ENCODE measurements at places on chromosomes 3 and 15.

- DNase-seq = no peak
Observed at GRCh38 chr3:24437326-24437725, 57.3 kb downstream of the THRB start.

DNA sequence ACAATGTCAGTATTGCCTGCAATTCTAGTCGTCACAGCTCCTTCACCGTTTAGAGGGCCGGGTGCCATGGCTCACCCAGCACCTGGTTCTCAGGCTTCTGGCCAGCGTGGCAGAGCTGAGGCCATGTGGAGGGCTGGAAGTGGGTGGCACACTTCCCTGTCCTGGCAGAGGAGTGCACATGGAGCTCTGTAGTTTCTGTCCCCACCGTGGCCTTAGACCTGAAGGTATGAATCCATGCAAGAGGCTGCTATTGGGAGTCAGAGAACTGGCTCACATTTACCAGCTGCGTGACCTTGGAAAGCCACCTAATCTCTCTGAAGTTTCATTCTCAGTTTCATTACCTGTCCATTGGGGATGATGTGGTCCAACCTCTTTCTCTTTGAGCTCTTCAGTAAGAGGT, 22.2 kb downstream of the EPHB1 start:
- DNase-seq = no peak

- no peak for DNase-seq
Observed at GRCh38 chr3:46477145-46477544, 12.4 kb upstream of the LTF start.

DNA sequence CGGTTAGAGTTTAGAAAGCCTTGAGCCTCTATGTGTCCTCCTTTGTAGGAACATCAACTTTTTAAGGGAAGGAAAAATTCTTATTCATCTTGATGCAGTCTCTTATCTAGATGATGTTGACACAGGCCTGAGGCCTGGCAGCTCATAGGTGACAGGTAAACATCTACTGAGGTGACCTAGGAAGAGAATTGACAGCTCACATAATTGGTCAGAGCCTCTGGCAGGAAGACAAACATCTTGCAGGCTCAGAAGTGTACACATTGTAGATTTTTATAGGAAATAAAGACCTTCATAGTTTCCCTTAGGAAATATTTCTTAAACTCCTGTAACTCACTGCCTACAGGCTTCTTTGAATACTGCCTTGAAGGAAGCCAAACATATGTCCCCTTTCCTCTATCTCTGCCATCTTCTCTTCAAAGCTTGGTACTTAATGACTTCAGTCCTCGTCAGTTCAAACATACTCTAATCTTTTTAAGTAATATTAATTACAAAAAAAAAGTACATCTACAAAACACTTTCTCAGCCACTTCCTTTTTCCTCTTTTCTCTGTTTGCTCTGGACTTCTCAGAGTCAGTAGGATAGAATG, 341.3 kb downstream of the TBL1XR1 start:
- no peak for DNase-seq

GRCh38 chr3:101996832-101997231, 147.5 kb downstream of the NFKBIZ start:
- no peak for DNase-seq

- DNase-seq = no peak
Observed at GRCh38 chr3:41125258-41125657, 74.0 kb upstream of the CTNNB1 start.

DNA sequence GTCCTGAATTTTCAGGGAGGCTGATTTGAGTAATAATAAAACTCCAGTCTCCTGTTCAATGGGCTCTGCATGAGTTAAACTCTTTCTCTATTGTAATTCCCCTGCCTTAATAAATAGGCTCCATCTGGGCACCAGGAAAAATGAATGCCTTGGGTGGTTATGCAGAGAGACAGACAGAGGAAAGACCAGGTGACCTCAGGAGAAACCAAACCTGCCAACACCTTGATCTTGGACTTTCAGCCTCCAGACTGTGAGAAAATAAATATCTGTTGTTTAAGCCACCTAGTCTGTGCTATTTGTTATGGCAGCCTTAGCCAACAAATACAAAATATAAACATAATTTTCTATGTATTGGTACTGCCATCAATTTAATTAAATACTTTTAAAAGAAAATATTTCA, 64.8 kb upstream of the RAP2B start:
- DNase-seq = no peak

GRCh38 chr15:100570275-100570674, 31.7 kb downstream of the LINS1 start:
- DNase-seq = no peak

- no peak for DNase-seq
Observed at GRCh38 chr3:44654039-44654438, 5.5 kb downstream of the ZNF35 start.

GRCh38 chr3:168068346-168068745, 27.4 kb downstream of the GOLIM4 start:
- no peak for DNase-seq

- DNase-seq = peak; percentile 39
Observed at GRCh38 chr3:56800130-56800831, 1.5 kb downstream of the ARHGEF3 start.

DNA sequence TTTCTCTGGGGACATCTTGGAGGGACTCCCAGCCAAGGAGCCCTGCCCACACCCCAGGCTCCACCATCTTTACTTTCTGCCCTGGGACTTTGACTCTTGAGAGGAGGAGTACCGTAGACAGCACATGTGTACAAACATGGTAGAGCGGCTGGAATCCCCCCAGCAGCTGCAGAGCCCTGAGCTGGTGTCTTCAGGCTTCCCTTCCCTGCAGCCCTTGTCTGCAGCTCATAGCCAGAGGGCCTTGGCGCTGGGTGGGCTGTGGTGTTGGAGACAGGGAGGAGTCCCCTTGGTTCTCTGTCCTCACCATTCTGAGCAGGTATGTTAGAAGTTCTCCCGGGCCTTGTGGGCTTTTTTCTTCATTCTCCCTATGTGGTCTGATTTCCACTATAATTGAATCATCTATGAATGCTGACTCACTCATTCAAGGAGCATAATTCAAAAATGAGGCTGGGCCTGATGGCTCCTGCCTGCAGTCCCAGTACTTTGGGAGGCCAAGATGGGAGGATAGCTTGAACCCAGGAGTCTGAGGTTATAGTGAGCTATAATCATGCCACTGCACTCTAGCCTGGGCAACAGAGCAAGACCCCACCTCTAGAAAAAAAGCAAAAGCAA, 97.8 kb upstream of the MEF2A start:
- DNase-seq = no peak

DNA sequence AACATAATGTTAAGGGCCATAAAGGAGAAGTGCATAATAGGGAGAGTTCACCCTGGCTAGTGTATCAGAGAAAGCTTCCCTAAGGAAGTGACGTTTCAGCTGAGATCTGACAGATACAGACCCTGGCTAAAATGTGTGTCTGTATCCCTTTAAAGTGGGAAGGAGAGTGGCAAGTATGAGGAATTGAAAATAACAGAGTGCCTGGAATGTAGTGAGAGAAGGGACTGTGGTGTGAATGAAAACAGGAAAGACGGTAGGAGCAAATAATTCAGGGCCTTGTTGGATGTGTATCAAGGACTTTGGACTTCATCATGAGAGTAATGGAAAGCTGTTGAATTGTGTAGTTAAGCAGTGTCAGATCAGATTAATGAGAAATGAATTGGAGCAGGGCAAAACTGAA, 30.5 kb downstream of the NEO1 start:
- DNase-seq = no peak

DNA sequence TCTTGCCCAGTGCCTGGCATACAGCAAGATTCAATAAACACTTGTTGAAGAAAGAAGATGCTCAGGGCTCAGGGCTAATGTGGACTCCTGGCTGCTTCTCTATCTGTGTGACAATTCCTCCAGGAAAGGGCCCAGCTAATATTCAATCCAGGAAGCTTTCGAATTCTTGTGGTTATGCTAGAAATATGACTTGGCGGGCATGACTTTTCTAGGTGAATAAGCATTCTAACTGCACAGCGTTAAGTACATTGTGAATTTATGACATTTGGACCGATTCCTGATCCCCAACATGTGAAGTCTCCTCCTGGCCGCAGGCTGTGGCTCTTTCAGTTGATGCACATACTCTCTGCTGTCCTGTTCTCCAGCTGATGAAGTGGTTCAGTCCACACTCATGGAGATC, 117.0 kb downstream of the IMPG2 start:
- no peak for DNase-seq

- DNase-seq = no peak
Observed at GRCh38 chr3:23648326-23648995, 157.3 kb upstream of the UBE2E1 start.

DNA sequence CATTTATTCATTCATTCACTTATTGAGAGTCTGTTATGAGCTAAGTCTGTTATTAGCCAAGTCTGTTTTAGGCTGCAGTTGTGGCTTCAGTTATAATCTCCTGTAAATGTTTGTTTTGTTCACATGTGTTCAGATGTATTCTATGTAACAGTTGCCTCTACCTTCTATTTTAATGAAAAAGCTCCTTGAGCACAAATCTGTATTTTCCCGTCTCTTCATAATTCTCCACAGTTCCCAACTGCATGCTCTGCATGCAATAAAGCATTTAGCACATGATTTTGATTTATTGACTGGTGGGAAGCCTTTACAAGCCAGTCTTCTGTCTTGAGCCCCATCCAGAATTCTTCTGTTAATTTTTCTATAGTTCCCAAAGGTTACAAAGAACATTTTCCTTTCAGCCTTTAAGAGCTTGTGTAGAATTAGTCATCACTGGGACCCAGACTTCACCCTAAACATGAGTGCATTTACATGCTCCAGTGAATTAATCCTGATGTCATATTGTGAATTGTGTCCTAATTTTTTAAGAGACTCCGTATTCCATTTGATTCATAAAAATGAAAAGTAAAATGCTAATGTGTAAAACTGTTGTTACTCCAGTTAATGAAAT, 122.3 kb upstream of the NR2E3 start:
- DNase-seq = no peak

Data from germinal center (tissue), 1 donor.